Activated CD4-positive, alpha-beta memory T cell treated with anti-CD3 and anti-CD28 coated beads, Interleukin-2, amount 10 ng/mL, durations not matched to agents 7 days and 5 days (primary cell): ENCODE measurements at places on chromosomes 1 and 21. TPM values are rescaled to one million over a fixed set of nuclear protein-coding genes. Genes with fewer than 3 reads are reported as not detected.

LCE1D gene
- total RNA-seq: not detected

MMP23B gene
- total RNA-seq: 2.4 TPM

AMY2B gene
- total RNA-seq: 6.7 TPM

DNA sequence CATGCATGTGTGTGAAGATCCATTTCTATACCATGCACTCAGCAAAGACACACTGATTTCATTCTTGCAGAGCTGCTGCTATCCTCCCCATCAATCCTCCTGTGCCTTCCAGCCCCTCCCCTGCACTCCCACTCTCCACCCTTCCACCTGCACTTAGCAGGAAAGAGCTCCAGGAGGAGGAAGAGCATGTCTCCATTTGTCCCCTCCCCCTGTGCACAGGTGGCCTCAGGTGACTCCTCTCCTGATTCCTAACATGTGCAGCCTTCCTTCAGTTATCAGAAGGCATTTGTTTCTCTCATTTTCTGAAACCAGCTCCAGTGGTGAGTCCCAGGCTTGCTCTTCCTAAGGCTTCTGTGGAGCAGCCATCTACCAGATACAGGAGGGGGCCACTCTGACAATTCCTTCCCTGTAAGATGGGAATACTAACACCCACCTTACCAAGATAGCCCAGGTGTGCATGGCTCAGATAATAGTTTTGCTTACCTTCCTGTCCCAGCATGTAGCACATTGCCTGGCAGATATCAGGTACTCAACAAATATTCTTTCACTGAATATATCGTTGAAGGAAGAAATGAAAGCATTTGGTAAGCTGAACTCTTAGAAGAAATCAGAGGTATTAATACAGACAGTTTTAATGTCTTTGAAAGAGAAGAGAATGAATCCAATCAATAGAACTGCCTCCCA is 21.9 kb upstream of the FAM3B start:
- H3K36me3 ChIP-seq: no peaks in the 10 kb centered on the region
- no peak overlapping the region for H3K4me3 ChIP-seq
- H3K27ac ChIP-seq: no peak overlapping the region
- no peak for DNase-seq
- H3K4me1 ChIP-seq: peaks cover 10% of the 10 kb centered on the region
- H3K27me3 ChIP-seq: peaks cover 23% of the 10 kb centered on the region

DNA sequence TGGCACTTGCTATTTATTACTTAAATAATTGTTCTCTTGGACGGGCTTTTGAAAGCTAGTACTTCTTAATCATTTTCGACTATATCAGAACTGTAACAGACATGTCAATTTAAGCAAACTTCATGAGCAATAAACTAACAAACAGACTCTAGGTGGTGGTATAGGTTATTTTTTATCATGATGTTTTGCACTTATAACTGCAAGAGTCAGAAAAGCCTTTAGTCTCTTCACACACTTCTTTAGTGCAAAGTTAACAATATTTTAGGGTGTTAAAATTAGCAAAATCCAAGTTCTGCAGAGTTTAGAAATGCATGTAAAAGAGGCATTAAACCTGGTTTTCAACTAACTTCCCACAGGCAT is 2.2 kb downstream of the NRIP1 start:
- peaks cover 4% of the 10 kb centered on the region for H3K36me3 ChIP-seq
- H3K4me3 ChIP-seq: peak overlapping the region; percentile 73
- H3K4me1 ChIP-seq: peaks cover 39% of the 10 kb centered on the region
- DNase-seq: no peak

GRCh38 chr1:3402258-3403010 is 52.0 kb upstream of the ARHGEF16 start:
- no peak for DNase-seq
- H3K4me1 ChIP-seq: no peaks in the 10 kb centered on the region
- H3K27me3 ChIP-seq: no peaks in the 10 kb centered on the region
- H3K36me3 ChIP-seq: no peaks in the 10 kb centered on the region
- H3K27ac ChIP-seq: no peak overlapping the region
- no peak overlapping the region for H3K4me3 ChIP-seq

- H3K36me3 ChIP-seq: no peaks in the 10 kb centered on the region
- H3K27ac ChIP-seq: no peak overlapping the region
- no peak for DNase-seq
- H3K27me3 ChIP-seq: no peaks in the 10 kb centered on the region
These were observed 20.0 kb upstream of the GPR153 start for GRCh38 chr1:6280761-6281451.

DNA sequence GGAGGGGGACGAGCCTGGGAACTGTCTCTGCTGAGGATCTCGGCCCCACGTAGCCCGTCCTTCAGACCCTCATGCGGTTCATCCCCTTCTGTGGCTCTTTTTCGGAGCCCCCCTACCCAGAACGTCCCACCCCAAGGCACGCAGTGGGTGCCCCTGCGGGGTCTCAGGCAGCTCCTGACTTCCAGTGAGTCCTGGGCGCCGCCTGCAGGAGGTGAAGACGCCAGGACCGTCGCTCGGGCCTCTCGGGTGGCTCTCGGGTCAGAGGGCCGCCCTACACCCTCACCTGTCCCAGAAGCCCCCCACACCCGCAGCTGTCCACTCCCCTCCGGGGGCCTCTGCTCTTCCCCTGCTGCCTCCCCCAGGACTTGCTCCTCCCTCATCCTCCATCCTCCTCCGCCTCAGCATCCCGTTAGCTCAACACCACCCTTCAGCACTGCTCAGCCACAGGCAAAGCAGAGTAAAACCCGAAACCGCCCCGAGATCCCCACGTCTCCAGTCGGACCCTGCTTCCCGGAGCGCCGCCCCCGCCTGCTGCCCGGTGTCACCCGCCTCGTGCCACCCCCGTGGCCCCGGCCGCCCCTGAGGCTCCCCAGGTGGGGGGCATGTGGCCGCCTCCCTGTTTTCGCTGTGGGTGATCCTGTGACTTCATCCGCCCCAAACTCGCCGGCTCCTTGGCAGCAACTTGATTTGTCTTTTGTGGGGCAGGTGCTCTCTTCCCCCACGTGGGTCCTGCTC is 13.3 kb upstream of the POFUT2 start:
- H3K36me3 ChIP-seq: no peaks in the 10 kb centered on the region
- H3K27ac ChIP-seq: no peak overlapping the region
- H3K27me3 ChIP-seq: no peaks in the 10 kb centered on the region
- no peak for DNase-seq

DNA sequence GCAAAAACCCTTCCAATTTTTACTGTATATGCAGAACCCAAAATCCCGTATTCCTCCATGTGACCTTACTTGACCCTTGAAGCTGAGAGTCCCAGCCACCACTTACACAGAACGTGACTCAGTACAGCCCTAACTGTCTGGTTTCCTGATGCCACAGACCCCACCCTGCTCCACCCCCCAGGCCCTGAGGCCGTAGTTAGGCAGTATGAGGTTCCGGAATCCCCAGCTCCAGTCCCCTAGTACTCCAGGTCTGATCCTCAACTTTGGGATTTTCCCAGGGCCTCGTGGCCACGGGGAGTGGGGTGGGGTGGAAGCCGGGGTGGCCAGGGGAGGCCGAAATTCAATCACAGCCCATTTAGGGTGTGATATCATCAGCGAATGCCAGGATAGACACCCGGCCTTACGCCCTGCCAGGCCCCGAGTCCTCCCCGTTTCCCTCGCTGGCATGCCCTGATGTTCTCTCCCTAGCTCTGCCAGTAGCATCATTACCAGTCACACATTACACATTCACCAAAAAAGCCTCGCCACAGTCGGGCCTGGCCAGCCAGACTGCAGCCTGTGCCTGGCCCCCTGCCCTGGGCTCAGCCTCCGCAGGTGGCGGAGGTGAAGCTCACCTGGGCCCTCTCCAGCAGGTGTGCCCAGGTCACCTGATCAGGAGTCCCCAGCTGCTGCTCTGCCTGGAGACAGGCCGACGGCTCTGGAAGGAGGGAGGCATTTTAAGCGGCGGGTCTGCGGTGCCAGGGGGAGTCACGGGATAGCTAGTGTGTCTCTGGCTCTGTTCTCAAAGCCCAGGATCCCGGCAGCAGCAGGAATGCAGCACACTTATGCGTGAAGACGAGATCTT is 70.8 kb downstream of the SCCPDH start:
- no peaks in the 10 kb centered on the region for H3K27me3 ChIP-seq
- no peaks in the 10 kb centered on the region for H3K36me3 ChIP-seq
- no peak overlapping the region for H3K27ac ChIP-seq
- H3K4me3 ChIP-seq: no peak overlapping the region

- H3K36me3 ChIP-seq: no peaks in the 10 kb centered on the region
- no peak for DNase-seq
- H3K4me3 ChIP-seq: no peak overlapping the region
- H3K27ac ChIP-seq: no peak overlapping the region
- no peaks in the 10 kb centered on the region for H3K4me1 ChIP-seq
- peaks cover 15% of the 10 kb centered on the region for H3K27me3 ChIP-seq
These were observed 113.5 kb downstream of the MAP3K21 start for GRCh38 chr1:233440951-233441401.

DNA sequence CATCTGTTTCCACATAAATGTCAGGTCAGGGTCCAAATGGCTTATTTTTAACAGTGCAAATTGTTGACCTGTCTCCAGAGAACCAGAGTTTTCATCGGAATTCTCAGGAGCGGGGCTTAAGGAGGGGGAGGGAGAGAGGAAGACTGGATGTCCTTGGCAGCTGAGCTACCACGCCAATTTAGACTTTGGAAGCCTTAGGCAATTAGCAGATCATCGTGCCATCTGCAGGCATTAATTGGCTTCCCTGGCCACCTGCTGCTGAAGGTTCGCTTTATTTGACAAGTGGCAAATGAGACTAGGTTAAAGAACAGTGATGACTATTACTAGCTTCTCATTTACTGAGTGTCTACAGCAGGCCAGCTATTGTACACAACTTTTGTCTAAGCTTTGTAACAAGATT is 43.7 kb downstream of the HLX start:
- H3K27me3 ChIP-seq: no peaks in the 10 kb centered on the region
- no peak overlapping the region for H3K4me3 ChIP-seq
- DNase-seq: no peak
- H3K27ac ChIP-seq: no peak overlapping the region
- no peaks in the 10 kb centered on the region for H3K4me1 ChIP-seq
- H3K36me3 ChIP-seq: no peaks in the 10 kb centered on the region

DNA sequence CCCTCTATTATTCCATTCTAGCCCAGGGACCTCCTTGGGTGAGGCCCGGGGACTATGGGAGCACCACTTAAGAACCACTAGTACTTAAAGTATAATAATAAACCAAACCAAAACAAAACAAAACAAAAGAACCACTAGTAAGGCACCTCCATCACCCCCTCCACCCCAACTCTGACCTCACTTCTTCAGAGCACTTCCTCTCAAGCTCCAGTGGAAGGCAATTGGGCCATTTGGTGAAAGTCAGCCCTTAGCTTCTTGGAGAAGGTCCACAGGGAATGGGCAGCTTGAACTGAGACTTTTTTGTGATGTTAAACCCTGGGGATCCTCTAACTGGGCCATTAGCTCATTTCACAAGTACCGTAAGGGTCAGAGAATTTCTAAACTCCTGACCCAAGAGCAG is 237.3 kb downstream of the RHOU start:
- no peak overlapping the region for H3K27ac ChIP-seq
- H3K27me3 ChIP-seq: no peaks in the 10 kb centered on the region
- DNase-seq: no peak
- no peaks in the 10 kb centered on the region for H3K36me3 ChIP-seq
- no peaks in the 10 kb centered on the region for H3K4me1 ChIP-seq

DNA sequence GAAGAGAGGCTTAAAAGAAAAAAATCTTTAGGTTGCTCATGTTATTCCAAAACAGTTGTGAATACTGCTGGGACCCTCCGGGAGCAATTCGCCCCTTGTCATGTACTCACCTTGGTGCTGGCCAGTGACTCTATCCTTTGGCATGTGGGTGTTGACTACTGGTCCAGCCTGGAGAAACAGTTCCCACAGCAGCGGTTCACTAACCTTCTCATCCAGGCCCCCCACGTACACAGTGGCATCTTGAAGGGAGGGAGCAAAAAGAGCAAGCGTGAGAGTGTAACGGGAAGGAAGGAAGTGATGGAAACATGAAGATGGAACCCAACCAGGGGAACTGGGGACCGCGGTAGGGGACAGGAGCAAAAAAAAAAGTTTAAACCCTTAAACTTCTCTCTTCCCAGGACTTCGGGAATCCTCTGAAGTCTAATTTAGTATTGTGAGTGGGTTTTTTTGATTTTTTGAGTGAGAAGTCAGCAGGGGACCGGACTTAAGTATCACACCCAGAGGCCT is 494 bp downstream of the SF3B4 start:
- H3K4me1 ChIP-seq: peaks cover 70% of the 10 kb centered on the region
- no peak for DNase-seq
- peak overlapping the region; percentile 97 for H3K4me3 ChIP-seq
- peak overlapping the region; percentile 95 for H3K27ac ChIP-seq
- H3K36me3 ChIP-seq: peaks cover 56% of the 10 kb centered on the region

DNA sequence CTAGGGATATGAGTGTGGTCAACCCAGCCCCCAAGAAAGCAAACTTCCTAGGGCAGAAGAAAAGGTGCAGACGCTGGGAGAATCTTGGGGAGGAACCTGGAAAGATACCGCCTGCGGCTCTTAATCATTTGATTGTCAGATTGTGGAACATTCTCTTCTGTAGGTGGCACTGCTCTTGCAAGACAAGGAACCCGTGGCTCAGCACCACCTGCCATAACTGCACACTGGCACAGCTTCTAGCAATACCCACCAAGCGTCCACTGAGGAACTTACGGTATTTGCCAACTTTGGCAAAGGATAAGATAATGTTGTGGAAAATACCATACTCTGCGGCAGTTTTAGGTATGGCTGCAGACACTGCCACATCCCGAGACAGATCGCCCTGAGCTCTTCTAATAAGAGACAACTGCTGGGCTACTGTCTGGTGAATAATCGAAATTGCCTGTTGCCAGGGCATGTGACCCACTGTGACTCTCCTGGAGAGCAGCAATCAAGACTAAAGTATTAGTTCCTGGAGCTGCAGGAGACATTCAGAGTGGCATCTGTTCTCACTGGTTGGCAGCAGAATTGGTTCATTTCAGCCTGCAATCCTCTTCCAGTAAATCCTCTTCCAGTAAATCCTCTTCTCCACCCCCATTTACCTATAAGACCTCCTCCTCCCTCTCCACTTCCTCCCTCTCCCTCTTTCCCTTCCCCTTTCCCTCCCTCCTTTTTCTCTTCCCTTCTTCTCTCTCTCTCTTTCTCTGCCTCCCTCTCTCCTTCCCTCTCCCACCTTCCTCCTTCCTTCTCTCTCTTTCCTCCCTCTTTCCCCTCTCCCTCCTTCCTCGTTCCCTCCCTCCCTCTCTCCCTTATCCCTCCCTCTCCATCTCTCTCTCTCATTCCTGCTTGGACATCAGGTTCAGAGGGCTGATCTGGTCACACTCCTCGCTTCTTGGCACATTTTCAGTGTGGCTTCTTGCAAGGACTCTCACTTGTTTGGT is 49.7 kb upstream of the B3GALT5 start:
- no peak overlapping the region for H3K27ac ChIP-seq
- H3K36me3 ChIP-seq: no peaks in the 10 kb centered on the region
- no peak for DNase-seq
- H3K27me3 ChIP-seq: no peaks in the 10 kb centered on the region
- no peak overlapping the region for H3K4me3 ChIP-seq

- H3K4me3 ChIP-seq: no peak overlapping the region
- H3K4me1 ChIP-seq: no peaks in the 10 kb centered on the region
- H3K27me3 ChIP-seq: peaks cover 9% of the 10 kb centered on the region
These were observed 34.8 kb downstream of the LRIF1 start for GRCh38 chr1:110928904-110929303.

GRCh38 chr1:1918901-1919303 is at the start of gene TMEM52:
TSS of gene TMEM52 (minus strand) at chr1:1919279. CDS start at chr1:1919265, 14 bp downstream.
- H3K4me3 ChIP-seq: peak within 1 kb of the TSS; percentile 63
- H3K27me3 ChIP-seq: peaks cover under 1% of the 10 kb centered on the region
- no peaks in the 10 kb centered on the region for H3K36me3 ChIP-seq
- peaks cover 4% of the 10 kb centered on the region for H3K4me1 ChIP-seq
- no peak within 1 kb of the TSS for H3K27ac ChIP-seq
- DNase-seq: no peak

GRCh38 chr21:33257094-33257803 is 8.9 kb upstream of the IL10RB start:
- H3K27me3 ChIP-seq: no peaks in the 10 kb centered on the region
- peaks cover 44% of the 10 kb centered on the region for H3K4me1 ChIP-seq
- peaks cover 77% of the 10 kb centered on the region for H3K36me3 ChIP-seq
- no peak overlapping the region for H3K4me3 ChIP-seq
- DNase-seq: no peak
- H3K27ac ChIP-seq: no peak overlapping the region
